Smooth muscle cell of the pulmonary artery (primary cell): ENCODE measurements at places on chromosomes 2 and 18. TPM values are rescaled to one million over a fixed set of nuclear protein-coding genes. Genes with fewer than 3 reads are reported as not detected.

PLCL1 gene
- total RNA-seq = 4.3 and 8.6 TPM in 2 replicates

PROKR1 gene
- total RNA-seq = not detected in 2 replicates

MALL gene
- total RNA-seq = 47.8 and 48.5 TPM in 2 replicates

POU3F3 gene
- total RNA-seq = not detected in 2 replicates

HAUS1 gene
- total RNA-seq = 9.0 and 16.9 TPM in 2 replicates

CD8B gene
- not detected in 2 replicates for total RNA-seq

DQX1 gene
- total RNA-seq = 0.07 TPM in 1 of 2 replicates, not detected in the other

NT5C1B gene
- total RNA-seq = not detected in 2 replicates

GALR1 gene
- total RNA-seq = not detected in 2 replicates

NOSTRIN gene
- total RNA-seq = 0.13 TPM in 1 of 2 replicates, not detected in the other

GPAT2 gene
- 30.6 and 32.3 TPM in 2 replicates for total RNA-seq

SNORC gene
- total RNA-seq = 0.65 and 1.6 TPM in 2 replicates

HIBCH gene
- 15.8 and 17.5 TPM in 2 replicates for total RNA-seq
